Coronary artery (tissue), 2 donors: ENCODE measurements at places on chromosomes 13 and 19.

GRCh38 chr19:31054430-31054829 is 294.8 kb downstream of the TSHZ3 start:
- DNase-seq = no peak

GRCh38 chr13:44952671-44953070 is 36.6 kb downstream of the NUFIP1 start:
- no peak for DNase-seq

DNA sequence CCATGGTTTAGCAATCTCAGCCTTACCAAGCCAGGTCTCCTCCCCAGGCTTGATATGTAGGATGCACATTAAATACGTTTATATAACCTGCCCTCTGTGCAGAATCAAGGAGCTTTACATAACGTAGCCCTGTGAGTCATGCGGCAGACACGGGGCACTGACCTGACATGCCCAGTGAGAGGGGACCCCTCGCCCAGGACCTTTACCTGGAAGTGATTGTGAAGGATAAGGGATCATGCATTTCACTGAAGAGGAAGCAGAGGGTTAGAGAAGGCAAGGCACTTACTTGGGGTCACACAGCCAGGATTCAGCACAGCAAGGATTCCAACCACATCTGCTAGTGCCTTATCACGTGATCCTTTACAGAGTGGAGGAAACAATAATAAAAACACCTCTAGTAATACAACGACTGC is 18.9 kb upstream of the FOSB start:
- DNase-seq = no peak

DNA sequence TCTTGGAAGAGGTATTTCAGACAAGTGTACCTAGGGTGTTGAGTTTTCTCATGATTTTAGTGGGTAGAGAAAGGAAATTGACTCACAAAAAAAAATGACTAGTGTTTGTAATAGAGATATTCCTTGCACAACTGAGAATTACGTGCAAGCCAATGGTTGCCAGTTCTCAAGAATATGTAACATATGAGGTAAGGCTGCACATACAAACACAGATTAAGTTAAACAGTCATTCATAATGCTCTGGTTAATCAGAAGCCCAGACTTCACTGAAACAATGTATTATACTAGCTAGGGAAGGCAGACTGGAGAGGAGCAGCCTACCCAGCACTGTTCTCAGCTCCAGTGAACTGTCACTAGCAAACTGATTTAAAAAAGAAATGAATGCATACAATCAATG is 418.3 kb downstream of the DIAPH3 start:
- no peak for DNase-seq

DNA sequence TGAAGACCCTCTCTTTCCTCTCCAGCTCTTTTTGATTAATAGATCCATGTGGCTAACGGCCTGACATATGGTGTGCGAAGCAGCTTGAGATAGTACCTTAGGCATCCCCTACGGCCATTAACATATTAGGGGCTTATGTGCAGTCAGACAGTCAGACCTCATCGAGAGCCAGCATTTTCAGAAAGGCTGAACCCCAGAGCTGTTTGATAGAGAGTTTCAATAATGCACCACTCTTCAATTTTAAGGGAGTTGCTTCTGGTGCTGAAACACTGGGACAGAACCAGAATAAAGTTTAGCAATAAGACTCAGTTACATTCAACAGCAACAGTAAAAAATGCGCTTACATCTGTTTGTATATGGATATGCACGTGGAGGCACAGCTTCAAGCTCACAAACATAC is 10.8 kb downstream of the POU4F1 start:
- no peak for DNase-seq

DNA sequence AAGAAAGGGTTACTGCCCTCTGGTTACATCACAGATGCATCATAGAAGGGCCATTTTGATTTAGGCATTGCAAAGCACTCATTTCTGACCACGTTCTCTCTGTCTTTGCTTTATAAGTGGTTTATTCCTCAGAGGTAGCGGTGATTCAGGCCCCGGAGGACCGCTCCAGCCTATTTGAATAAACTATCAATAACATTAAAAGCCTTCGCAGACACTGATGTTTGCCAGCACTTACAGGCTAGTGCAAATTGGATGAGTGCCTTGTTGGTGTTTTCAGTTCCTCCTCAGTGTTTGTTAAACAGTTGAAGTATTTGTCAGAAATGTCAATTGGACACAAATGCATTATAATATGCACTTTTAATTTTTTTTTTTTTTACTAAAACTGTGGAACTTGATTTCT is 120.2 kb downstream of the RXFP2 start:
- DNase-seq = no peak

GRCh38 chr19:41356984-41357739 is 3.4 kb upstream of the TGFB1 start:
- no peak for DNase-seq

- DNase-seq = no peak
Measured at GRCh38 chr19:2242092-2242537, 5.5 kb downstream of the SF3A2 start.

- DNase-seq = no peak
Measured at GRCh38 chr19:52034051-52034728, 6.0 kb upstream of the ZNF614 start.

GRCh38 chr13:41061914-41062837 is 867 bp downstream of the WBP4 start:
- no peak for DNase-seq

DNA sequence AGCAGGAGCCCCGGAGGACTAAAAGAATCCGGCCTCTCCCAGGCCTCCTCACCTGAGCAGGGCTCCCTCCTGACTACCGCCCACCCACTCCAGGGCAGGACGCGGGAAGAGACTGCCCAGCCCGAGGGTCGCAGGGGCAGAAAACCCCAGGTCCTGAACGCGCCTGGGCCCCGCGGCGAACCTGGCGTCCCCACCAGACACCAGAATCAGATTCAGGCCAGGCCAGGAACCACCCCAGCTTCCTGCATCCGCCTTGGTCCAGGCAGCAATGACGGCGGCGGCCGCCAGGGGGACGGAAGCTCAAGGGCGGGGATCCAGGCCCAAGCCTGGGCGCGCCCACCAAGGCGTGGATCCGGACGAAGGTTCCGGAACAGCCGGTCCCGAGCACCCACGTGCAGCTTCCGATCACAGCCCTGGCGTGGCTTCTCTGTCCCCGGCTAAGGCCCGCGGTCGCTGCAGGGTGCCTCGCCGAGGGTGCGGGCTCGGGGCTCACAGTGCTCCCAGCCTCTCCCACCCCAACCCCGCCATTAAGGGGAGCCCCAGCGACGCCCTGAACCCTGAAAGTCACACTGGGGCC is 3.6 kb downstream of the LGALS7 start:
- peak; percentile 90 for DNase-seq

DNA sequence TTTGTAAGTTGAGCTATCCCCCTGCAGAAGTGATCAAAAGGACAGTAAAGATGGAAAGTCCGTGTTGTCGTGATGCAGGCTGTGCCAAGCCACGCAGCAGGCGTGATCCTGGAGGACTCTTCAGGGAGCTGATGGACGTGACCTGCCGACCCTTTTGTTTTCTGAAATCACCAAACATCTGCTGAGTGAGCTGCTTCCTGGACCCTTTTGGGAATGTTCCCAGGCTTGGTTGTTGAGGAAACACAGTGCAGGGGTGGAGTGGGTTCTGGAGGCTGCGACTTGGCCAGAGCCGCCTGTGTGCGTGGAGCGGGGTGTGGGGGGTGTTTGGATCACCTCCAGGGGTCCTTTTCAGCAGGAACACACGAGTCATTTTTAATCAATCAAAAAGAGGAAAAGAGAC is 15.4 kb upstream of the CPAMD8 start:
- no peak for DNase-seq

DNA sequence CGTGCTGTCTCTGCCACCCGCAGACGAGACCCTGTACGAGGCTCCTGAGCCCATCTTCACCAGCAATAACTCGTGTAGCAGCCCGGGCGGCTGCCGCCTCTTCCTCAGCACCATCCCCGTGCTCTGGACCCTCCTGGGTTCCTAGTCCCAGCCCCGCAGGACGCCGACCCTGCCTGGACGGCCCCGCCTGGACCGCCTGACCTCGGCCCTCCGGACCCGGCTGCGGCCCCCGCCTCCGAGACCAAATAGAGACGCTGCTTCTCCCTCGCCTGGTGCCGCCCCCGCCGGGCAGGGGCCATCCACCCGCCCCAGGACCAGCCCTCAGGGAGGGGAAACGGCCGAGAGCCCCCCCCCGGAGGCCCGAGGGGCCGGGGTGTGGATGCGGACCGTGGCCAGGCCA is 14.1 kb downstream of the EFNA2 start:
- DNase-seq = no peak

GRCh38 chr19:14473978-14474578 is 1.1 kb downstream of the PTGER1 start:
- DNase-seq = no peak

GRCh38 chr13:110125613-110126272 is 181.2 kb downstream of the COL4A1 start:
- DNase-seq = no peak

- no peak for DNase-seq
Measured at GRCh38 chr19:4499318-4499717, 19.0 kb downstream of the PLIN4 start.

DNA sequence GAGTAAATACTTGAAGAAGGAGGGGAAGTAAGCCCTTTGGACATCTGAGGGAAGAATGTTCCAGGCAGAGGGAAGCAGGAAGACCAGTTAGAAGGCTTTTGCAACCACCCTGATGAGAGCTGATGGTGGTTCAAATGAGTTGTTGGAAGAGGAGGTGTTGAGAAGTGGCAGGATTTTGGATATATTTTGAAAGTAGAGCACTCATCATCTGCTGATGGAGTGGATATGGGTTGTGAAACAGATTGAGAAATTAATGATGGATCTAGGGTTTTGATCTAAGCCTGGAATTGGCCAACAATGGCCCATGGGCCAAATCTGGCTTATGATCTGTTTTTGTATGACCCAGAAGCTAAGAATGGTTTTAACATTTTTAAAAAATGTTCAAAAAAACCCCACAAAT is 230.7 kb downstream of the NDFIP2 start:
- no peak for DNase-seq

DNA sequence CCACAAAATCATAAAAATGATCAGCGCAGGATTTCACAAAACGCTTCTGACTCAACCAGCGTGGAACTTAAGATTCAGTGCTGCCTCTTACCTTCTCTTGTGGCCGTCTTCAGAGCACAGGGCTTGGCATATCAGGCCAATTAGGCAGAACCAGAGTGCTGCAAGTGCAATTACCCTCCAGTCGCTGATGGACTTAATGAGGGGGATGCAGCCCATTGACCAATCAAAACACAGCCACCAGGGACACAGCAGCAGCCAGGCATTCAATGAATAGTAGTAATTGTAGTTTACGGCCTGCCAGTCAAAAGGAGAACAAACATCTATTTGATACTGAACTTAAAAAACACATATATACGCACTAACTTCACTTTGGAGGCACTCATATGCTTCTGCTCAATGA is 38.2 kb downstream of the TMTC4 start:
- no peak for DNase-seq

DNA sequence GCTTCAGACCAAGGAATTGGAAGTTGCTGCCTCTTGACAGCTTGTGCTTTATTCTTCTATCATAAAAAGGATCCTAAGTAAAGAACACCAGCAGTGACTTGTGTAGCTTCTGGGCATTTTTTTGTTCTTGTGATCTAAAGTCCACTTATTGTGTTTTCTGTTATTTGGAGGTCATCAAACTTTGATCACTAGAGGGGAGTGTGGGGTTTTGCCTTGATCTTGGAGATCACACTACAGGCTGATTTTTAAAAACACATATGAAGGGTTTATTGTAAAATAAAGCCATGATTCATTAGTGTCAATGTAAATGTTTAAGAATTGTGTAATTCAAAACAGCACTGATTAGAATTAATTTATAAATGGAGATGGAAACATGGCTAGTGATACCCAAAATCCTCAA is 328.7 kb upstream of the EDNRB start:
- DNase-seq = no peak

DNA sequence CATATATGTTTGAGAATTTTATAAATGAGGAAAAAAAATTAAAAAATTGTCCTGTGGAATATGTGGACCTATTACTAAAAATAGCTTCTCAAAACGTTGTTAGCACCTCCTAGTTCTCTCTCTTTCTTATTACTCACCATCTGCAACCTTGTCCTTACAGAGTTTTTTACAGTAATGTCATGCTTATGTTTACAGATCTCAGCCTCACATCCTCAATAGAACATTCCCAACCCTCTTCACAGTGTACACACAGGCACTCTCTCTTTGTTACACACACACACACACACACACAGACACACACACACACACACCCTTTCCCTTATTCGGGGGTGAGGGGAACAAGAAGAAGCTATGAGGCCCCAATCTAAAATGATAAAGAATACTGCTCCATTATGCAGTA is 197.7 kb downstream of the SLITRK6 start:
- no peak for DNase-seq

DNA sequence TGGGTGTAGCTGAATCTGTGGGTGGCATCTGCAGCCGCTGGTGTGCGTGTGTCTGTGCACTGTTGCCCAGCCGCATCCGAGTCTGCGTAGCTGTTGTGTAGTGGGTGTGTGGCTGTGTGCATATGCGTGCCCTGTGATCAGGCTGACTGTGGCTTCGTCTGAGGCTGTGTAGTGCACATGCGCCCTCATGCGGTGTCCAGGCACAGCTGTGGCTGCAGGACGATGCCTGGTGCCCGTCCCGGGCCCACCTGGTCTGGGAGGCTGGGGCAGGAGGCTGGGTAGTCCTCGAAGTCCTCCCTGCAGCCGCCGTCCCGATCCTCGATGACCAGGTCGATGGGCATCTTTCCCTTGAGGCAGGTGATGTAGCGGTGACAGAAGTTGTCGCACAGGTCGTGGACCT is 4.9 kb downstream of the MEIS3 start:
- DNase-seq = no peak

GRCh38 chr19:12800923-12801465 is 606 bp downstream of the PRDX2 start:
- no peak for DNase-seq

- DNase-seq = no peak
Measured at GRCh38 chr13:36543671-36544070, 111.4 kb downstream of the CCNA1 start.

DNA sequence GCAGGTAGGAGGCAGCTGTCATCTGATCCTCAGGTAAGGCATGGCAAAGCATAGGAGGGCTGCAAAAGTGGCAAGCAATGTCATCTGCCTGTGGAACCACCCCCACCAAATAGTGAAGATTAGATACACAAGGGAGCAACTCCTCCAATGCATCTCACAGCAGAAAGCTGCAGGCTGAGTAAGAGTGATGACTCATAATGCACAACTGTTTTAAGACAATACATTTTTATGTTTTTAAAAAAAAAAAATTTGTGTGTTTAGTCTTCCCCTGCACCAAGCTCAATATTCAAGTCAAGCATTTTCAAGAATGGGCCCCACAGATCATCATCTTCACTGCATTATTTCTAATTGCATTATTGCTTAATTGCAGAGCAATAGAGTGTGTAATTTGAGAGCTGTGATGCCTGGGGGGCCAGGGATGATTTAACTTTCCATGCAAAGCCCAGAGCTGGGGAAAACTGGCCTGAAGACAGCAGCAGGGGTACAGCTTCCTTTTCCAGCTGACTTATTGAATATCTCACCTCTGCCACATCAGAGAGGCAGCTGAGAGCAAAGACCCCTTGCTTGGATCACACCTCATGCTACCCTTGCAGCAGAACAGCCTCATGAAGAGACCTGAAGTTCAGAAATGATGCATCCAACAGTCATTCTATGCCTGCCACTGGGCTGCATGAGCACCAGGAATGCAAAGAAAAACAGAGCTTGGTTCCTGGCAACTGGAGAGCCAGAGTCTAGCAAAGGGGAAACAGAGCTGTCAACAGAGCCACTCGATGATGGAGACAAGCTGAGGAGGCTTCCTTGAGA is 22.7 kb upstream of the POP4 start:
- peak; percentile 26 for DNase-seq
